ENCODE measurements at places on chromosomes 1 and 21.

DNA sequence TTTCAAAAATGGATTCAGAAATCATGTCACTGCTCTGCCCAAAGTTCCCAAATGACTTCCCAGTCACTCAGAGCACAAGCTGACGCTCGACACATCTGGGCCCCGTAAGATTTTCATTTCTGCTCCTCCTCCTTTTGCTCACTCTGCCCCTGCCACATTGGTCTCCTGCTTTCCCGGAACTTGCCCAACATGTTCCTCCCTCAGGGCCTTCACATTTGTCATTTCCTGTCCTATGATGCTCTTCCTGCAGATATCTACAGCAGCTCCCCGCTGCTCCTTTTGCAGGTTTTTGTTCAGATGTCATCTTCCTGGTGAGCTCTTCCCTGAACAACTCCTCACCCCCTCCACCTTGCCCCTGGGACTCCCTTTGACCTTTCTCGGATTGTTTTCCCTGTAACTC is 58.5 kb upstream of the IVNS1ABP start:
- no peak for DNase-seq

DNA sequence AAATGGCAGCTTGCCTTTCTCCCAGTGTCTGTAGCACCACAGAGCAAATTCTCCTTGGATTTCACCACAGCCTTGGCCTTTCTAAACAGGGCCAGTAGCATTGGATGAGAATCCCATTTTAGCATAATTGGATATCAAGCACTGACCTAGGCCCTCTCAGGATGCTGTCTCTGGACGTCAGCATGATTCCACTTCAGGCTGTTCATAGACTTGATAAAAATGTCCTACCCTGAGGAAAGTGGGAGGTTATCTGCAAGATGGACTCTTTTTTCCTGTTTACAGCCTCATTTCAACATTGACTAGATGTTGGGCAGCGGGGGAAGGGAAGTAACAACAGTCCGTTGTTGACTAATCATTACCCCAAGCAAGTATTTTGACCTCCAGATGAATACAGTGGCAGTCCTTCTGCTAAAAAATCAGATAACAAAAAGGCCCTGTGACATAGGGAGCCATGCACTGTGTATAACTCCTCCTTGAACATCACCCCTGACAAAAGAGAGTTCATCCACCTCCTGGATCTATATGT is 5.2 kb downstream of the NPL start:
- DNase-seq = no peak

DNA sequence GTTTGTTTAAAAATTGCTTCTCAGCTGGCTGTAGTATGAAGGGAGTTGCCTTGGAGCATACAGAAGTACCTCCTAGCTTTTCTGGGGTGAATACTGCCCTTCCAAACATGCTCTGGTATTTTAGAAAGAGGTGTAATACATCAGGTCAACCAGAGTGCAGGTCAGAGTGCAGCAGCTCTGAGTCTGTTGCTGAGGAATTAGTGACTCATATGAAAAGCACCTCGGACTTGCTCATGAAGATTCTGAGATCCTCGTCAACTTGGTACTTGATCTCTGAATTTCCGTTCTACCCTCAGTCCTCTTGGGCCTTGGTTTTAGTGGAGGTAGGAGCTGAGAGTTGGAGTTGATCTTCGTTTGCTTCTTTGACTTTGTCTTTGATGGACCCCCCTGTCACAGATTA is 67.3 kb downstream of the NOS1AP start:
- no peak for DNase-seq

DNA sequence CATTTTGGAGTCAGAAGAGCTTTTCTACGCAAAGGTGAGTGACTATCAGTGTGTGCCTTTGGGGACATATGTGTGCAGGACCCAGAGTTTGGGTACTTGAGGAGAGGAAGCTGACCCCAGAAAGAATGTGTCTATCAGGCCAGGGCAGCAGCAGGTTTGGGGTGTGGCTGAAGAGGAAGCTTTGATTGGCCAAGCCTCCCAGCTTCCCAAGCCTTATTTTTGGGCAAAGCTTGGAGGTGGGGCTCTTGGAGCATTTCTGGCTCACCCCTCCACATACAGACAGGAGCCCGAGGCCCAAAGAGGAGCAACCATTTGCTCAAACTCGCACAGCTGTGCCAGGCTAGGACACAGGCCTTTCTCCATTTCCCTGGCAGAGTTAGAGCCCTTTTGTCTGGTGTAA is 4.7 kb downstream of the GPR3 start:
- no peak for DNase-seq

GRCh38 chr1:177413982-177414596 is 243.3 kb downstream of the BRINP2 start:
- DNase-seq = no peak

- DNase-seq = no peak
Measured at GRCh38 chr1:223429313-223429731, 36.1 kb downstream of the CCDC185 start.

- no peak for DNase-seq
Measured at GRCh38 chr1:78250201-78250600, 204.4 kb downstream of the GIPC2 start.

DNA sequence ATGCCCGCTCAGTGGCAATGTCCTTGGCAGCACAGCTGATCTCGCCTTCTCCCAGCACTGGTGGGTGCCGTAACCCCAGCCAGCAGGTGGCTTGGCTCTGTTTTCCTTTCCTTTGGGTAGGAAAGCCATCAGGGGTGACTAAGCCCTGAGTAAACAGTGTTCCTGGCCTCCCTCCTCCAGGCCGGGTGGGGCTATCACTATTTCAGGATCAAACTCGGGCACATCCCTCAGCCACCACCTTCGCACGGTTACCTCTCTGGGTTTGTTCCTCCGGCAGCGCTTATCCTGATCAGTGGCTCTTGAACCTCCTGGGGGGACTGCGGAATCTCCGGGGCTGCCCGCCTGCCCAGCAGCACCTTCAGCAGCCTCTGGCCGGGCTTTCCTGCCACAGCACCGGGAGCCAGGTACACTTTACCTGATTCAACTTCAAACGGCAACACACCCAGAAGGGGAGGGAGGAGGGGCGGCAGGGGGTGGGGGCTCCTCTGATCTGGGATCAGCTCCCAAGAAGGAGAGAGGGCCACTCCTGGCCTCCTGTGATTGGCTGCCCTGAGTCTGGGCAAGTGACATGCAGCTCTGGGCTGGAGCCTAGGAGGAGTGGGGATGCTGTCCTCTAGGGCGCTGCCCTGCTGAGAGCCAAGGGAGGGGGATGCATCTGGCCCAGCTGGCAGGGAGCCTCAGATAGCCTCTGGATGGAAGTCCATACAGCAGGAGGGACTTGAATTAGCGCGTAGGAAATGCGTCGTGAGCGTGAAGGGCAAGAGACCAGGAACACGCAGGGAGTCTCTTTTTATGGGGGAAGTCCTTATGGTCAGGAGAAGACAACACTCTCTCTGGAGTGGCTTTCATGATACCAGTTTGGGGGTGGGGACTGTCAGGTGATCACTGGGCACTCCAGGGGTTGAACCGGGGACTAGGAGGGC is at the start of gene ASCL5:
Gene ASCL5 (minus strand): TSS at position 353 of the 923 bp plus-strand sequence. CDS start 11,812 bp downstream, outside the sequence.
- no peak for DNase-seq

Data from stimulated activated CD8-positive, alpha-beta memory T cell treated with anti-CD3 and anti-CD28 coated beads, Interleukin-15, amount 100 ng/mL, for 4 hours (primary cell).